Renal cortical epithelial cell (primary cell): ENCODE measurements at places on chromosomes 6 and 20. TPM values are rescaled to one million over a fixed set of nuclear protein-coding genes. Genes with fewer than 3 reads are reported as not detected.

Gene SIGLEC1
- total RNA-seq, result not detected in 2 replicates

Gene BPIFB4
- total RNA-seq, result not detected in 2 replicates

Gene EPPIN
- total RNA-seq, result not detected in 2 replicates

Gene NKAPL
- 0.15 and 0.17 TPM in 2 replicates for total RNA-seq

Gene LTB
- total RNA-seq, result 7.0 and 35.1 TPM in 2 replicates

Gene SLC17A9
- total RNA-seq, result 0.65 and 3.3 TPM in 2 replicates

Gene PLAGL2
- 2.6 and 4.3 TPM in 2 replicates for total RNA-seq

Gene RAB23
- 19.6 and 24.5 TPM in 2 replicates for total RNA-seq

Gene LAMA4
- 8.2 and 54.0 TPM in 2 replicates for total RNA-seq

Gene NEURL2
- 3.0 and 3.3 TPM in 2 replicates for total RNA-seq

Gene GDAP1L1
- total RNA-seq, result not detected in 2 replicates

Gene SGK2
- total RNA-seq, result 13.4 and 39.4 TPM in 2 replicates

GRCh38 chr6:117540670-117541069 lies 58.2 kb downstream of the DCBLD1 start:
- peak; percentile 13 for DNase-seq

DNA sequence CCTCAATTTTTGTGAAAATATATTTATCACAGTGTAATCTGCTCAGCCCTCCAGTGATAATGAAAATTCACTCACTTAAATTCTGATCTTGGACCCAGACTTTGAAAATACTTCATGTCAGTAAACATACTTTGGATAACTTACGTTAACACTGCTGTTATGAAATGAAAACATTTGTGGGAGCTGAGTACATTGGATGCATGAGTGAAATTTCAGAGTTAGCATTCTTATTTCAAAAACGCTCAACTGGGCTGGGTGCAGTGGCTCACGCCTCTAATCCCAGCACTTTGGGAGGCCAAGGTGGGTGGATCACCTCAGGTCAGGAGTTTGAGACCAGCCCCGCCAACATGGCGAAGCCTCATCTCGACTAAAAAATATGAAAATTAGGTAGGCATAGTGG lies 196.4 kb downstream of the UTRN start:
- no peak for DNase-seq

DNA sequence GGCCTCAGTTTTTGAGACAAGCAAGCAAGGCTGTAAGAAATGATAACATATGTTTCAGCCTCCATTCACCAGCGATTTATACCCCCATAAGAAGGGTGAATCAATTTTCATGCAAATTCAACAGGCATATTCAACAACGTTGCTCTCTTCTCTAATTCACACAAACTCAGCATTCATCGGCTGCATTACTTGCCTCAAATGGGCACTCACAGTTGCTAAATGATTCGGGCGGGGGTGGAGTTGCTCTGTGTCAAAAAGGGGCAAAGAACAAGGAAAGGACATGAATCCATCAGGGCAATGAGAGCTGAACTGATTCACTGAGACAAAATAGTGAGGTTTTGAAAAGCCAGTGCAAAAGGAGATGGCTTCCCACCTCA lies 9.0 kb downstream of the MOXD1 start:
- no peak for DNase-seq

- no peak for DNase-seq
Measured at GRCh38 chr6:45044086-45044485, 284.0 kb upstream of the RUNX2 start.

GRCh38 chr20:50528129-50528528 lies 17.9 kb downstream of the PTPN1 start:
- DNase-seq, result no peak

- no peak for DNase-seq
Measured at GRCh38 chr6:39342692-39343395, 20.3 kb upstream of the KCNK16 start.

- DNase-seq, result no peak
Measured at GRCh38 chr20:44615876-44616603, 33.7 kb downstream of the PKIG start.

DNA sequence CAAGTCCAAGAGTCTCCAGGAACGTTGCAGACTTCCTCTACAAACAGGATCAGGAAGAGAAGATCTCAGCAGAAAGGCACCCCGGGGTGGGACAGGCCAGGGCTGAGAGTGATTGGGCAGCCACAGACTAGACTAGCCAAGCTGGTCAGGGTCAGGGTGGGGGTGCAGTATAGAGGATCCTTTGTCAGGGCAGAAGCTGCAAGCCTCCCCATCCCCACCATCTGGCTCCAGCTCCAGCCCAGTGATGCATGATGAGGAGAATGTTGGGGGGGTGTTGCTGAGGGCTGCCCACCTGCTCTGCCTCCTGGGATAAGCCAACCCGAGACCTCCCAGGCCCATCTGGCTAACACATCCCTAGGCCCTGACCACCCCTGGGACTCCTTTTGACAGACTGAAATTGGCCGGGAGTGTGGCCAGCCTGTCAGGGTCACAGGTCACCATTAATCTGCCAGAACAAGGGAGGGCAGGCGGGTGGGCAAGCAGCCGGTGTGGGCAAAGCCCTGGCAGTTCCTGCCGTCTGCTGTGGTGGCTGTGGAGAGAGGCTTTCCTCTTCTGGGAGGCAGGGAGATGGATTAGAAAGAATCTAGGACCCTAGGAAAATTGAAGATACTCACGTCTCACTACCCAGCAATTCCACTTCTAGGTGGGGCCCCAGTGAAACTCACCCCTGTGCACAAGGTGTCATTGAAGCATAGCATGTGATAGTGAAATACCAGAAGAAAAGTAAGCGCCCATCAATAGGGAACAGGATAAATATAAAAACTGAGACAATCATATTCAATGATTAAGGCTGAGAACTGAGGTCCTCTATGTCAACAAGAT lies 22.1 kb upstream of the SNTA1 start:
- no peak for DNase-seq

- DNase-seq, result no peak
Measured at GRCh38 chr6:14848019-14848418, 397.9 kb upstream of the JARID2 start.

DNA sequence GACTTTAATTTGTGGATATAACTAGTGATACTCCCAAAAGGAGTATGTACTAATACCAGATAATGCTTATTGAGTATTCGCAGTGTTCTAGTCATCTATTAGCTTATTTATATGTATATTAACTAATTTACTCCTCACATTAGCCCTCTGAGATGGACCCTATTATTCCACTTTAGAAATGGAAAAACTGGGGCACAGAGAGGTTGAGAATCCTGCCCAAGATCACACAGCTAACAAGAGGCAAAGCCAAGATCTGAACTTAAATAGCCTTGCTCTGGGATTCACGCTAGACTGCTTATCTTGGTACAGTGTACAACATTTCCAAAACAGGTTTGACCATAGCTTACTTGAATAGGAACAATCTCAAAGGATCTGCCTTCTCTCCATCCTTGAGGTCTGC lies 8.5 kb upstream of the SPO11 start:
- no peak for DNase-seq

- DNase-seq, result no peak
Measured at GRCh38 chr20:62210496-62210855, 9.6 kb downstream of the HRH3 start.

GRCh38 chr6:3396503-3397180 lies 60.2 kb downstream of the SLC22A23 start:
- DNase-seq, result no peak

DNA sequence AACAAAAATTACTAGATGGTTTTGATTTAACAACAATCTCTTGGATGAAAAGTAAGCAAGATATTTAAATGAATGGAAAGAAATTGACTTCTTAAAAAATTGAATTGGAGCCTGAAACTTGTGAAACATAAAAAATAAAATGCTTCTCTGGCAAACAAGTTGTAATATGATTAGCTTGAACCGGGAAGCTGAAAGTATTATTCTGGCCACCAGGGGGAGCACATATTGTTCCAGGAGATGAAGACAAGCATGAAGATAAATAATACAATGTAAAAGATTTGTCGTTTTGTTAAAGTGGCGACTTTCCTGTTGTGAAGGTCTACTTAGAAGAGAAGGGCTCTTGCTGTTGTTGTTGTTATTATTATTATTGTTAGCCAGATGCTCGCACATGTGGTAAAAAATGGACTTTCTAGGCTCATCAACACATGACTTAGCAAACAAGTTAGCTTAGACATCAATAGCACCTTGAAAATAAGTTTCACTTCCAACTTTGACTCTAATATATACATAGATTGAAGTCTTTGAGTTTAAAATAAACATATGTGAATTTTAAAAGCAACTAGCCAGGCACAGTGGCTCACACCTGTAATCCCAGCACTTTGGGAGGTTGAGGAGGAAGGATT lies 14.2 kb downstream of the PAX1 start:
- DNase-seq, result peak; percentile 55

- peak; percentile 47 for DNase-seq
Measured at GRCh38 chr6:33716379-33716778, 4.9 kb upstream of the UQCC2 start.

DNA sequence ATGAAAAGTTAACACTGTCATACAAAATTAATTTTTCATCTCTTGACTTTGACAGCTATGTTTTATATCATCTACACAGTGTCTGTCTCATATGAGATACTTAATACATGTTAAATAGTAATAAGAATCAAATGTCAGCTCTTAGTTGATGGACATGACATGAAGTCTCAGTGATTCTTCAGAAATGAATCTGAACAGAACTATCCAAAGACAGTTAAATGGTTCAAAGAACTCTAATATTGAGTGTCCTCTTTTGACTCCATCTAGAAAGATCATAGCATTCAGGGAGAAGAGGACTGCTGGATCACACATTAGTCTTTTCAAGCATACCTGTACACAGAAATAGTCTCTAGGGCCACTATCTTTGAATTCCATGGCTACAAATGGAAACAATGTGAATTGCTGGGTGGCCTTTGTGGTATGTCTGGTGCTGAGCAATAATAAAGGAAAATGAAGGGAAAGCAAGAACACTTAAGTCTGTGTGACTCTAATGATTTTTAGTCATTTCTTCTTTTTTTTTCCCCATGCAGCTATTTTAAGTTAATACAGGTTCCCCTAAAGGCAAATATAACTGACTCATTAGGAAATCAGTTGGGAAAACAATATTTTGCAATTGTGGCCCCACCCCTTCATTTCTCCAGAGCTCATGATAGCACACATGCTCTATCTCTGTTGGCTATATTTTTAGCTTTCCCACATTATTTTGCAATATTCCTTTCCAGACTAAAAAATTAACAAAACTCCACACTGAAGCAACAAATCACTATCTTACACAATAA lies 367.5 kb downstream of the GRIK2 start:
- DNase-seq, result peak; percentile 45
